ENCODE measurements at places on chromosomes 5 and 9.

DNA sequence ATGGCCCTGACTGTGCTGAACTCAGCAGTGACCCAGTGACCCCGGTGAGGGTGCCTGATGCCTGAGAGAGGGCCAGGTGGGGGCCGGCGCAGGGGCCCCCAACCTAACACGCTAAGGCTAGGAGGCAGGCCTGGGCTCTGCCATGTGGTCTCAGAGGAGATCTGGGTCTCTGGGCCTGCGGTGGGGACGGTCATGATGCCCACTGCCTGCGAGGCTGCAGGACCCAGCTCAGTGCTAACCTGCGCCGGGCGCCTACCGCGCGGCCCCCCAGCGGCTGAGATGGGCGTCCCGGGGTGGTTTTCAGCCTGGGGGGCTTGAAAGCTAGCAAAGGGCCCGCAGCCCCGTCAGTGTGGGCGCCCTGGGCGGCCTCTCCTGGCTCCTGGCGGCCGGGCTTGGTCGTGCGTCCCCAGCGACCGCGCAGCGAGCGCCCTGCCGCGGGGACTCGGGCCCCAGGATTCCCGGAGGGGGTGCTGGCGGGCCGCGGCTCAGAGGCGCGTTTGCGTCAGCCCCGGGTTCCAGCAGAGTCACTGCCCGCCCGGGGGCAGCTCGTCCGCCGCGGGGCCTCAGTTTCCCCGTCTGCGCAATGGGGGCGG lies 2.5 kb downstream of the EGFL7 start:
- no peak for DNase-seq

DNA sequence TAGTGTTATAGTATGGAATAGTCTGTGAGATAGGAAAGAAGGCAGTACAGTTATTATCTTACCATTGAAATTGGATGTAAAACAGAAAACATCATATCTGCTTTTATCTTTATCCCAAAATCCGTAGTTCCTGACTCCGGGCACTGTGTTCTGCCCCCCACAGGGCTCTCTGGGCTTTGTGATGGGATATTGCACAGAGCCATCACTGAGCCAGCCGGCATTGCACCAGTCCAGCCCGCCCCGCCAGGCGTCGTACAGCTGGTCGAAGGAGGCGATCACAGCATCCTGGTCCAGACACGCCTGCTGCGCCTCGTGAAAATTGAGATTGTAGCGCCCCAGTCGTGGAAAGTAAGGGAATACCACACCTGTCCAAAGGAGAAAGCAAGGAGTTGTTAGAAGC lies 76.4 kb downstream of the HAPLN1 start:
- no peak for DNase-seq

- no peak for DNase-seq
Measured at GRCh38 chr9:13502484-13502883, 223.0 kb upstream of the MPDZ start.

- DNase-seq, result no peak
Measured at GRCh38 chr9:125468646-125469045, 207.0 kb downstream of the GAPVD1 start.

DNA sequence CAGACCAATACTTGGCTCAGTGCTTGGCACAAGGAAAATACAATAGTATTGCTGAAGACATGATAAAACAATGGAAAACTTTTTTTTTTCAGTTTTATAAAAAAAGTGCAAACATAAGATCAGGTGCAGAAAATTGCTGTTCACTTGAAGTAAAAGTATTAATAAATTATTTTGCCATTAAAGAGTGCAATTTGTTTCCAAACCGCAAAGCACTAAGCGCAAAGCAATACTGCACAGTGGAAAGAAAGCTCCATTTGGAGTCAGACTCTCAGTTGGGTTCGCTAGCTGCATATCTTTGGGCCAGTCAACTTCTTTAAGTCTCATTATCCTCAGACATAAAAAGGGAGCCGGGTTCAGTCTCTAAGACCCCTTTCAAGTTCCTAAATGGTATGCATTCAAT lies 45.8 kb downstream of the MEF2C start:
- DNase-seq, result no peak

DNA sequence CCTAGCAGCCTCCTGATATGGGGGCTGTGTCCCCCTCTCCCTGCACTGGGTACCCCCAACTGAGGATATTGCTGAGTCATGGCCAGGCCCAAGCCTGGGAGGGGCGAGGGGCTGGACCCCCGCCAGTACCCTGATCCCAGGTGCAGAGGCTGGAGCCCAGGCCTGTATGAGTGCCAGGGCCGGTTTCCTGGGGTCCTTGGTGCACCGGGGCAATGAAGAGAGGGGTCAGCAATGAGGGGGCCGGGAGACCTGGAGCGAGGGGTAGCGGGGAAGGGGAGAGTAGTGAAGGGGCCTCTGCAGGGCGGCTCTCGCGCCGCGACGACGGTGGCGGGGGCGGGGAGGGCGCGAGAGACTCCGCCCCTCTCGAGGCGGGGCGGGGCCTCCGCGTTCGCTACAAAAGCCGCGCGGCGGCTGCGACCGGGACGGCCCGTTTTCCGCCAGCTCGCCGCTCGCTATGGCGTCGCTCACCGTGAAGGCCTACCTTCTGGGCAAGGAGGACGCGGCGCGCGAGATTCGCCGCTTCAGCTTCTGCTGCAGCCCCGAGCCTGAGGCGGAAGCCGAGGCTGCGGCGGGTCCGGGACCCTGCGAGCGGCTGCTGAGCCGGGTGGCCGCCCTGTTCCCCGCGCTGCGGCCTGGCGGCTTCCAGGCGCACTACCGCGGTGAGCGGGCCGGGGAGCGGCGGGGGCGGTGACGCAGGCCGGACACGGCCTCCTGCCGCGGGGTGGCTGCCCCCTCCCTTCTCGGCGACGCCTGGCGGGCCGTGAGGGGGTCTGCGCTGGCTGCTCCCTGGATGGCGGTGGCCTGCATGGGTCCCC lies at the start of gene SQSTM1:
SQSTM1 (plus strand) TSS at position 423 of the 815 bp plus-strand sequence; CDS start at position 455, 32 bp downstream.
- peak; percentile 66 for DNase-seq

GRCh38 chr9:23492126-23493002 lies 333.7 kb downstream of the ELAVL2 start:
- no peak for DNase-seq

DNA sequence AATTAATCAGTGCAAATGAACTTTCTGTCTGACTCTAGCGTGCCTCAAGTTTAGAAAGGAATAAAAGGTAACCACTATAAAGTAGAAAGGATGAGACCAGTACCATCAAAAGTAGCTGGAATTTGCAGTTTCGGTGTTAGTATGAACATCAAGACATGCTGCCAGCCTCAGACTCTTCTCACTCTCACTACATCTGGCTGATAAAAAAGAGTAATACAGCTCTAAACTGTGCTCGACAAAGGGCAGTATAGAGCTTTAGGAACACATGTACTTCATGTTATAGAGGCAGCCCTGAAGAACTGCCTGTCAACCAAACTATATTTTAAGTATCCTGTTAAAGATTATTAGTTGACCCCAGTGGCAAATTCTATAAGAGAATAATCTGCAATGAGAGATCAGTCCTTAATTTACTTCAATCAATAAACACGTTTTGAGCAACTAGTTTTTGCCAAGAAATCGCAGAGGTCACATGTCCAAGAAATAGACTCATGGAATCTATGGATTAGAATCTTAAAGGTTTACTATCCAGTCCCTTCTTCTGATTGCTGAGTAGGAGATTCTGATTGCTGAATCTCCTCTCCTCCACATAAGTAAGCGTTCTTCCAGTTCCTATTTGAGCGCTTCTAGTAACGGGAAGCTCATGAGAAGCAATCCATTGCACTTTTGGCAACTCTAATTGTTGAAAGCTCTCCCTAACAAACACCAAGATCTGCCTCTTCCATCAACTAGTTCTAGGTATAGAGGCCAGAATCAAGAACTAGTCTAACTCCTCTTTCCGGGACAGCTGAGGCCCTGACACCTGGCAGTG lies 941 bp downstream of the XPA start:
- DNase-seq, result no peak

GRCh38 chr5:149441986-149442385 lies 62.9 kb upstream of the IL17B start:
- DNase-seq, result no peak

DNA sequence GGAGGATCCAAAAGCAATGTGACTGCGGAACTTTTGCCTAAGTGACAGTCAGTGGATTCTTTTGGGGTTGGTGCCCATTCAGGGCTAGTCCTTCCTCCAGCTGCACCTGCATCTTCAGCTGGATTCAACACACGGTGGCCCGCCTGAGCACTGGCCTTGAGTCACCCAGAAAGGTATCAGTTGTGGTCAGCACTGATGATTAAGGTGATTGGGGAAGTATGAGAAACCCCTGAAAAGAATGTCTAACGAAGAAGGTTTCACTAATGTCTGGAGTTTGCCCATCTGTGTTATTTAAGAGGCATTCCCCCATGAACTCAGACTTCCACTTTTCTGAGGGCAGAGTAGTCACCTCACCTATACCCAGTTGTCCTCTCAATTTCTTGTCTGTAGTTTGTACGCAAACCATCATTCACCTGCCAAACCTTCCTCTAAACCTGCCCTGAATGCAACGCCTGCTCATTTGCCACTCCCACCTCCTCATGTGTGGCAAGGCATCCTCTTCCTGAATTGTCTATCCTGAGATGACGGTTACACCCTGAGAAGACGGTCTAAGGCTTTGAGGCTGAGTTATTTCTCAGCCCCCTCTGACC lies 27.2 kb downstream of the CSF2 start:
- no peak for DNase-seq

- DNase-seq, result no peak
Measured at GRCh38 chr9:96574931-96575351, 44.7 kb downstream of the CDC14B start.

- peak; percentile 65 for DNase-seq
Measured at GRCh38 chr5:73201547-73202513, 28.8 kb downstream of the TMEM174 start.

GRCh38 chr5:102762562-102763227 lies 7.6 kb downstream of the PAM start:
- no peak for DNase-seq

DNA sequence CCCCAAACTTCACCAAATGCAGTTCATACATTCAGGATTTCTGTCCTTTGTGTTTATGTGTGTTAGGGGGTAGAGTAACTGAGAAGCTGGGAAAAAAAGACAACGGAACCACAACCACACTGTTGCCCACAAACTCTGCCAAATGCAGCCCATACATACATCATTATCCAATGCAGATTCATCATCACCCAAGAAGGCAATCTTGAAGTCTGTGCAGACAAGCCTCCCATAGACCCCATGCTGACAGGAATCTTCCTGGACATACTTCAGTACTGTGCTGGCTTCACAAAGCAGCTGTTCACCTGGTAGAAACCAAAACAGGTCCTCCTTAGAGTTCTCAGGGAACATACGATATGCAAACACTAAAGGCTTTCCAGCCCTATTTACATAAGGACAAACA lies 38.9 kb downstream of the MTMR12 start:
- no peak for DNase-seq

DNA sequence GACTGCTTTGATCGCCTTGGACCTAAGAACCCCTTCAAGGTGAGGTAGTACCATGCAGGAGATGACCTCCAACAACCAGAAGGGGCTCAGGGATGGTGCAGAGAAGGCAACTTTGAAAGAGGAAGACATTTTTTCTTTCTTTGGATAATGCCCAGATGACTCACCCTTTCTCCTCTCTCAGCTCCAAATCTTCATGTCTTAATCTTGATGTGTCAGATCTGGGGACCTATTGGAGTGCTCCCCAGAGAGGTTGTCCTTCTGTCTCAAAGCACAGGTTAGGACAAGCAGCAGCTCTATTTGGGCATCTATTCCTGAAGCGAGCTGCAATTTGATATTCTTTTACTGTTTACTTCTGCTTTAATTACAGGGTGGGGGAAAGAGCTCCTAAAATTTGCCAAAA lies 229.9 kb upstream of the MAP3K1 start:
- DNase-seq, result no peak

DNA sequence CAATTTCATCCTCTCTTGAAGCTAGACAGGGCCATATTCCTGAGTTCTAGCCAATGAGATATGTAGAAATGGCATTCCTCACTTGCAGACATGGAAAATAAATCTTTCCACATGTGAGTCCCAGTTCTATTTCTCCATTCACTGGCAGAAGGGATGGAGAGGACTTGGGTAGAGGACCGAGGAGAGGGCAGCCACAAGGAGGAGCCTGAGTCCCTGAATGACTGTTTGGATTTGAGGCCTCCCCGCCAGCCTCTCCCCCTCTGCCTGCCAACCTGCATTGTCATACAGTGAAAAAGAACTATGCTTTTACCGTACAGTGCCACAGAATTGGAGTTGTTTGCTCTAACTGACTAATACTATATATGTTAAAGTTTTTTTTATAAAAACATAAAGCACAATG lies 583.0 kb upstream of the WWC1 start:
- DNase-seq, result no peak

GRCh38 chr9:136122425-136123383 lies 4.0 kb upstream of the TMEM250 start:
- peak; percentile 64 for DNase-seq

DNA sequence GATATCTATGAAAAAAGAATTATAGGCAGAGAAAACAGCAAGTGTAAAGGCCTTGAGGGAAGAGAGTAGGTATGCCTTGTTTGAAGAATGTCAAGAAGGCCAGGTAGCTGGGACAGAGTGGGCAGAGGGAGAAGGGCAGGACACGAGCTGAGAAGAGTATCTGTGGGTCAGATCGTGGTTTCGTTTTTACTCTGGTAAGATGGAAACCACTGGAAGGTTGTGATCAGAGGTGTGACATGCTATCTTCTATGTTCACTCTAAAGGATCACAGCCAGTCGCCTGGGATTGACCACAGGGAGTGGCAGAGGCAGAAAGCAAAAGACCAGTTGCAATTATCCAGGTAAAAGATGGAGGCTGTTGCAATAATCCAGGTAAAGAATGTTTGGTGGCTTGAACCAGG lies 12.6 kb upstream of the ARHGAP26 start:
- no peak for DNase-seq

GRCh38 chr5:105392122-105392709 lies 1829.6 kb upstream of the NUDT12 start:
- DNase-seq, result no peak

- DNase-seq, result no peak
Measured at GRCh38 chr9:84304166-84304565, 36.4 kb downstream of the SLC28A3 start.

GRCh38 chr9:127921557-127922120 lies 4.8 kb upstream of the ST6GALNAC4 start:
- DNase-seq, result peak; percentile 72

GRCh38 chr9:93860694-93861658 lies 94.2 kb downstream of the BARX1 start:
- no peak for DNase-seq

All from activated CD4-positive, alpha-beta T cell treated with anti-CD3 and anti-CD28 coated beads, Interleukin-2, amount 50 U/mL, for 24 hours (primary cell).